ENCODE measurements at places on chromosomes 13 and 19.
A peak's percentile ranks its signal among the peaks of the same experiment; 100 is the strongest.

DNA sequence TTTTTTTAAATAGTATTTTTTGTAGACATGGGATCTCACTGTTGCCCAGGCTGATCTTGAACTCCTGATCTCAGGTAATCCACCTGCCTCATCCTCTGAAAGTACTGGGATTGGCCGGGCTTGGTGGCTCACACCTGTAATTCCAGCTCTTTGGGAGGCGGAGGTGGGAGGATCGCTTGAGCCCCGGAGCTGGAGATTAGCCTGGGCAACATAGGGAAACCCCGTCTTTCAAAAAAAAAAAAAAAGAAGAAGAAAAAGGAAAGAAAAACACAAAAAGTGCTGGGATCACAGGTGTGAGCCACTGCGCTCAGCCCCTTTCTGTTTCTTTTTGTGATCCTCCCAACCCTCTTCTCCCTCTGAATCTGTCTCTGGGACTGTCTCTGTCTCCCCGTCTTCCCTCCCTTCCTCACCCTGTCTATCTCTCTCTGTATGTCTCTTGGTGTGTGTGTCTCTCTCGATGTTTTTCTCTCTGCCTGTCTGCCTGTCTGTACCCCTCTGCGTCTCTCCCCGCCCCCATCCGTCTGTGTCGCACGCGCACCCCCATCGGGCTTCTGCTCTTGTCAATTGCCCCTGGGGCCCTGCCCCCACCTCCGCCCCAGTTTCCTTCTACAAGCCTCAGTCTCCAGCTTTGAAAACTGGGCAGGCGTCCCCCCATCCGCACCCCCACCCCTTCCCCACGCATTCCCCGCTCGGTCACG lies 540 bp upstream of the ZFP36 start:
- peaks cover 31% of the 10 kb centered on the region for H3K4me1 ChIP-seq
- peak overlapping the region; percentile 97 for H3K27ac ChIP-seq
- H3K36me3 ChIP-seq, result peaks cover 6% of the 10 kb centered on the region
- peak overlapping the region; percentile 78 for H3K4me3 ChIP-seq

DNA sequence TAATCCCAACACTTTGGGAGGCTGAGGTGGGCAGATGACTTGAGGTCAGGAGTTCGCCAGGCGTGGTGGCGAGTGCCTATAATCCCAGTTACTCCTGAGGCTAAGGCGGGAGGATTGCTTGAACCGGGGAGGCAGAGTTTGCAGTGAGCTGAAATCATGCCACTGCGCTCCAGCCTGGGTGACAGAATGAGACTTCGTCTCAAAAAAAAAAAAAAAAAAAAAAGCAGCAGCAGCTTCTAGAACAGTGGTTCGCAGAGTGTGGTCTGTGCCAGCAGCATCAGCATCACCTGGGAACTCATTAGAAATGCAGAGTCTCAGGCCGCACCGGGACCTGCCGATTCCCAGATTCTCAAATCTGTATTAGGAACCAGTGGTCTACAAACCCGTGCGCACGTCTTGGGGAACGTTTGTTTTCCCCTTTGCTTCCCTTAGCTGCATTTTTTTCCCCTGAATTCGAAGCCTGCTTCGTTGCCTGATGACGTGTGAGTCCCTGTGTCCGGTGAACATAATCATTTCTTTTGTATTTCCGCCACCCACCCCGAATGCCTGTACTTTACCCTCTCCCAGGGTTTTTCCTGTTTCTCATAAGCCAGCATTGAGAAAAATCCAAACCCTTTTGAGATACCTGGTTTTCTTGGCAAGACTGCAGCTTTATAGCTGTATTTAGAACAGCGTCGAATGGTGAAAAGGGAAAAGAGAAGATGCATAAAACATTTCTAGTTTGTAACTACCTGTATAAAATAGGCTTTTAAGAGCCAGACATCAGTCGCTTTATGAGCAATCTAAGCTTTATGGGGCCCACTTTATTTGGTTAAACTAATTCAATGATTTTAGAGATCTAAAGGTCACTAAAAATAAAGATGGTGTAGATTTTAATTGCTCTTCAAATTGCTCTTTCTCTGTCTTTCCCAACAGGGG lies 49.8 kb downstream of the BICRA start:
- H3K4me1 ChIP-seq, result no peaks in the 10 kb centered on the region
- H3K27me3 ChIP-seq, result no peaks in the 10 kb centered on the region
- no peak for DNase-seq
- no peak overlapping the region for H3K4me3 ChIP-seq
- no peak overlapping the region for H3K27ac ChIP-seq
- no peaks in the 10 kb centered on the region for H3K36me3 ChIP-seq

DNA sequence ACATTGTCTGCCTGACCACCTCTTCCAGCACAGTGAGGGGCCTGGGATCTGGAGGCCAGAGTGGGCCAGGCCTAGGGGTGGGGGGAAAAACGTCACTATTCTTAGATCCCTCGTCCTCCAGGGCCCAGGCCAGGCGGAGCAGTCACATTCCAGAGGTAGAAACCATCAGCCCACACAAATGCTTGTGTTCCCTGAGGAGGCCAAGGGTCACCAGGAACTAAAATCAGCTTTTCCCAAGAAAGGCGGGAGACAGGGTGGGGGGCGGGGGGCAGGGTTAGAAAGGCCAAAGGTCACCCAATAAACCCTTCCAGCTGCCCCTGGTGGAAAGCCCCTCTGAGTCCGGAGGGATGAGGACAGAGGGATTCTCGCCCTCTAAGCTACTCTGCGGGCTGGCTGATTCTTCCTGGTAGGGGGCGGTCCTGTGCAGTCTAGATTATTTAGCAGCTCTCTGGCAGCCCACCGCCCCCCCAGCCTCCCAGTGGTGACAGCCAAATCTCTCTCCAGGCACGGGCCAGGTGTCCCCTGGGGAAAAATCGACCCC lies 23.5 kb upstream of the CCL25 start:
- no peak overlapping the region for H3K27ac ChIP-seq
- no peak for DNase-seq
- H3K4me3 ChIP-seq, result no peak overlapping the region
- H3K27me3 ChIP-seq, result no peaks in the 10 kb centered on the region

GRCh38 chr19:47012617-47013016 lies 7.0 kb upstream of the NPAS1 start:
- no peak overlapping the region for H3K4me3 ChIP-seq
- H3K36me3 ChIP-seq, result no peaks in the 10 kb centered on the region
- H3K27ac ChIP-seq, result no peak overlapping the region
- no peak for DNase-seq
- no peaks in the 10 kb centered on the region for H3K4me1 ChIP-seq
- H3K27me3 ChIP-seq, result no peaks in the 10 kb centered on the region

GRCh38 chr13:77548095-77548494 lies 12.6 kb downstream of the SCEL start:
- no peak for DNase-seq
- no peaks in the 10 kb centered on the region for H3K4me1 ChIP-seq
- H3K27ac ChIP-seq, result no peak overlapping the region
- no peaks in the 10 kb centered on the region for H3K27me3 ChIP-seq
- H3K4me3 ChIP-seq, result no peak overlapping the region

GRCh38 chr13:90365130-90365529 lies 982.4 kb upstream of the MIR17HG start:
- DNase-seq, result no peak
- no peaks in the 10 kb centered on the region for H3K36me3 ChIP-seq
- H3K27me3 ChIP-seq, result no peaks in the 10 kb centered on the region

GRCh38 chr19:5314907-5315298 lies 25.7 kb downstream of the PTPRS start:
- H3K36me3 ChIP-seq, result no peaks in the 10 kb centered on the region
- H3K4me1 ChIP-seq, result peaks cover 2% of the 10 kb centered on the region
- no peak for DNase-seq
- no peak overlapping the region for H3K27ac ChIP-seq
- H3K27me3 ChIP-seq, result no peaks in the 10 kb centered on the region
- no peak overlapping the region for H3K4me3 ChIP-seq

DNA sequence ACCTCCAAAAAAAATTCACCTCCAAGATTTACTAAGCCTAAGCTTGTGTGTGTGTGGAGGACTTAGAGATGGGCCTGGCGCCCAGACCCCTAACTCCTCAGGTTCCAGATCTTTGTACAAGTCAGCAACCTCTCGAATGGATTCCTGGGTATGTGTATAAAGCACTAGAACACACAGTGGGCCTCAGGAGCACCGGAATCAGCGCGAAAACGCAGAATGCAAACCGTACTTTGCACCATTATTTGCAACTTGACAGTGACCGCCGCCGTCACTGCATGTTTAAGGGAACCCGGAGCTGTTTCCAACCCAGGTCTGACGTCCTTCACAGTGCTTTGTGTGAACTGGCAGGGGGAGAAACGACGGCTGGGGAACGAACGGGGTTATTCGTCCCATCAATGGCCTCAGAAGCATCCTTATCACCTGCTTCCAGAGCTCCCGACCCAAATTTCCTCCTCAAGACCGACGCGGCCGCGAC lies 688 bp downstream of the ZNF606 start:
- peaks cover 24% of the 10 kb centered on the region for H3K36me3 ChIP-seq
- DNase-seq, result peak; percentile 54
- peaks cover 2% of the 10 kb centered on the region for H3K4me1 ChIP-seq
- H3K27me3 ChIP-seq, result no peaks in the 10 kb centered on the region
- peak overlapping the region; percentile 84 for H3K27ac ChIP-seq

DNA sequence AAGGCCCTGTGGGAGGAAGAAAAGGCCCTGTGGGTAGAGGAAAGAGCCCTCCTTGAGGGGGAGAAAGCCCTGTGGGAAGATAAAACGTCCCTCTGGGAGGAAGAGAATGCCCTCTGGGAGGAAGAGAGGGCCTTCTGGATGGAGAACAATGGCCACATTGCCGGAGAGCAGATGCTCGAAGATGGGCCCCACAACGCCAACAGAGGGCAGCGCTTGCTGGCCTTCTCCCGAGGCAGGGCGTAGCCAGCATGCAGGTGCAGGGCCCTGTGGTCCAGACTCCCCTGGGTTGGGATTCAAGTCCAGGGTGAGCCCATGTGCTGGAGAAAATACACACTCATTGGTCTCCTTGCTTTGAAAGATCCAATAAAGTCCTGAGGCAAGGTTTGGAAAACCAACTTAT lies 4.1 kb downstream of the CCDC70 start:
- no peak for DNase-seq
- no peaks in the 10 kb centered on the region for H3K4me1 ChIP-seq
- no peaks in the 10 kb centered on the region for H3K36me3 ChIP-seq
- H3K27me3 ChIP-seq, result no peaks in the 10 kb centered on the region

DNA sequence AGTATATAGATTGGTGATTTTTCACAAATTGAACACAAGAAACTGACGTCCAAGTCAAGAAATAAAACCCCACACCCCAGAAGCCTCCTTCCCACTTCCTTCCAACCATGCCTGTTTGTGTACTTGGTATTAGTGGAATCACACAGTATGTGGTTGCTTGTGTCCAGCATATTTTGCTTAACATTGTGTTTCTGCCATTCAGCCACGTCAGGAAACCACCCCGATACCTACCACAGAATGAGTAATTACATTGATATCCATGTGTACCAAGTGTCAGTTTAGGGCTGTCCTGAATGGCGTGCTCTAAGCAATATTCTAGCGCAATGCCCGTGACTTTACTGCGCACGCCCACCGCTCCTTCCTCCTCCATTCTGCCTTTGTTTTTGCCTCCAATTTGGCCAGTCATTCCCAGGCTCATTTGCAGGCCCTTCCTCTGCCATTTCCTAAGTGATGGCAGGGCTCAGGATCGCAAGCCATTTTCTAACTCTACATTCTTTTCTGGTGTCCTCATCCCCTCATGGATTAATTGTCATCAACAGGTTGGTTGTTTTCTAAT lies 25.9 kb upstream of the MPHOSPH8 start:
- no peaks in the 10 kb centered on the region for H3K36me3 ChIP-seq
- H3K4me1 ChIP-seq, result no peaks in the 10 kb centered on the region
- no peak overlapping the region for H3K27ac ChIP-seq
- DNase-seq, result no peak

- H3K27me3 ChIP-seq, result no peaks in the 10 kb centered on the region
- DNase-seq, result no peak
- H3K4me3 ChIP-seq, result no peak overlapping the region
- H3K36me3 ChIP-seq, result no peaks in the 10 kb centered on the region
- H3K27ac ChIP-seq, result no peak overlapping the region
- no peaks in the 10 kb centered on the region for H3K4me1 ChIP-seq
Measured at GRCh38 chr13:35349052-35349451, 127.4 kb downstream of the MAB21L1 start.

Data from kidney (tissue), 22 donors.